Urinary bladder (tissue), 4 donors: ENCODE measurements at places on chromosomes 13 and 19.

GRCh38 chr19:8391198-8392016 is 1.2 kb downstream of the RAB11B start:
- no peak for DNase-seq

DNA sequence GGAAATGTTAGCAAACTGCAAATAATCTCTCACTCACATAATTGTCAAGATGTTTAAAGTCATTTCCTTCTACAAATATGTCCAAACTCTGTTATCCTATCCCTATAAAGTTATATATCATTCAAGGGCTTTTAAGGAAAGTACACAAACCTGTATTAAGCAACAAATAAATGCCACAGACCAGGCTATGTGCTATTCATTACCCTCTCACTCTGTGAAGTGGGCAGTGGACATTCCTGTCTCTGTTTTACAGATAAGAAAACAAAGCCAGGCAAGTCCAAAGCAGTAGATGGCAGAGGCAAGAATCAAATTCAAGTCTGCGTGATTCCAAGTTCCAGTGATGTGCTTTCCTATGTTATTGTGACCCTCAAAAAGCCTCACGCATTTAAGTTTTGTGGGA is 140.6 kb downstream of the LHFPL6 start:
- DNase-seq: no peak

GRCh38 chr19:41920882-41921576 is 7.2 kb downstream of the ERFL start:
- no peak for DNase-seq

DNA sequence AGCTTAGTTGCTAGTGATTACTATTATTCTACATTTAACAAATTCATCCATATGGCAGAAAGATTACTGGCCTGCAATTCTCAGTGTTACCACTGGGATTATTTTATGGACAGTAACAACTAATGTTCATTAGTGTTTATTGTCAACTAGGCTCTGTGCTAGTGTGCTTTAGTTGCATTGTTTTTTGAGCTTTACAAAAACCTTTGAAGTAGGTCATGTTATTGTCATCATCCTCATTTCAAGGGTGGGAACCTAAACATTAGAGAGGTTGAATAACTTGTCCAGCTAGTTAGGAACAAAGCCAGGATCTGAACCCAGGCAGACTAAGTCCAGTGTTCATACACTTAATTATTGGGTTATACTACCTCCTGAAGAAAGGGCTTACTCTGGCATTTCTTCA is 27.8 kb upstream of the TDRD3 start:
- no peak for DNase-seq

GRCh38 chr19:15551293-15552004 is 43.1 kb downstream of the CYP4F22 start:
- no peak for DNase-seq

DNA sequence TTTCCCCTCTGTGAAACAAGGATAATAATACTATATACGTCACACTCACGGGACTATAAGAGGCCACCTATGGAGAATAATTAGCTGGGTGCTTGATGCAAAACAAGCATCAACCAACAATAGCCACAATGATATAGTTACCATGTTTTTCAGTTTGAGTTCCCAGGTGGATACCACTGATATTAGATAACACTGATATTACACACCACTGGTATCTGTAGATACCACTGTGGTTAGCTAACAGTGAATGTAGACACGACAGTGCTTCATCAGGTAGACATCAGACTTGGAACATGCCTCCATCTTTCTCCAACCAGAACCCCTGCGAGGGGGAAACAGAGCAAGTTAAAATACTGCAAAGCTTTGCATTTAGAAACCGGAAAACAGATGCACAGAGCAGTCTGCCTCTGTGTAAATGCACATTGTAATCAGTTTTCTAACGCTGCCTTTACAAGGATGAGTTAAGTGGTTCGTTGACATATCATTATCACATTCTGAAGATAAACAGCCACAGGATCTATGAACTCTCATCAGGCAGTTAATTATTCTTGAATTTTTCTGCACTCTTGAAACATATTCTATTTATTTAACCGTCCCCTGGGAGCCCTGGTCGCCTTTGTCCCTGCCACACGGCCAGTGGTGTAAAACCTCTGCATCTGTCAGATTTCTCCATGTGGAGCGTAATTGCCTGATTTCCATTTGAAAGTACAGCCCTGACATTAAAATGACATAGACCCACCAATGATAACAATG is 80.7 kb downstream of the RNASEH2B start:
- DNase-seq: no peak

DNA sequence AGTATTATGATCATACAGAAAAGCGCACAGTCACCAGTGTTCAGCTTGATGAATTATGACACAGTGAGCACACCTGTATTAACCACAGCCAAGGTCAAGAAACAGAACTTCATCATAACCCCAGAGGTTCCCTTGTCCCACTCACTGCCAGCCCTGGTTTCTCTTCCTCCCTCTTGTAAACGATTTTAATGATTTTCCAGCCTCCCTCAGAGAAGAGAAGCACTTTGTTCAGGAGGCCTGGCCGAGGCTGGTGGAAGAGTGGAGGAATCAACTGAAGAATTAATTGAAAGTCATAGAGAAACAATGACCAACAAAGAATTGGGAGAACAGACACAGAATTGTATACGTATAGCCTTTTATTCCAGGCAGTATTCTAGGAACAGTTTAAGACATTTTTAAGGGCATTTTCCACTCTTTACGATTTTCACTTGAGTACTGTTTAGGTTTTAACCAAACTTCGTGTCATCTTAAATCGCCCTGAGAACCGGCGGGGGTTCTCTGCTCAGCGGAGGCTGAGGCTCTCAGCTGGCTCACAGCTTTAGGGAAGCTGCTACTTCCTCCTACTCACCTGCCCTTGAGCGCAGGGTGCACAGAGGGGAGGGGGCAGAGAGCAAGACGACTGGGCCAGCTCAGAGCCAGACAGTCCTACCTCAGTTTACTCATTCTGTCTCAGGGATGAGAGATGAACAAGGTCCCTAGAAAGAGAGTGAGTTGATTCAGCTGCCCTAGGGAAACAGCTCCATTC is 108.6 kb downstream of the AKAP11 start:
- DNase-seq: no peak

- no peak for DNase-seq
Observed at GRCh38 chr13:80399340-80400163, 58.6 kb upstream of the SPRY2 start.

DNA sequence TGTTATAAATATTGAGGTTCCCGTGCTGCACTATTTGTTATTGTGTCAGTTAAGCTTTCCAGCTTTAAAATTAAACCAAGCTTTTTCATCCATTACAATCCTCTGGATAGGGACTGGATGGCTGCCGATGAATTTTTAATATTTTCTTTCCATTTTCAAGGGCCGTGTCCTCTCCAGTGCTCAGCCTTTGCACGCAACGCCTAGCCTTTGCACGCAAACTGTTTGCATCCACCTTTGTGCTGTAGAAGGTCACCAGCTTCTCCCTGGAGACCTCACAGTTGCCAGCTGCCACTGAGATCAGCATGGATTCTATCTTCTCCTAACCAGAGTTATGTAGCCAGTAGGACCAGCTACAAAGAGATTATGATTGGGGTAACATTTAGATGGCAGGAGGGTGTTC is 240.5 kb downstream of the SLC7A1 start:
- DNase-seq: no peak

- DNase-seq: no peak
Observed at GRCh38 chr13:66014771-66015170, 1215.4 kb downstream of the PCDH9 start.

DNA sequence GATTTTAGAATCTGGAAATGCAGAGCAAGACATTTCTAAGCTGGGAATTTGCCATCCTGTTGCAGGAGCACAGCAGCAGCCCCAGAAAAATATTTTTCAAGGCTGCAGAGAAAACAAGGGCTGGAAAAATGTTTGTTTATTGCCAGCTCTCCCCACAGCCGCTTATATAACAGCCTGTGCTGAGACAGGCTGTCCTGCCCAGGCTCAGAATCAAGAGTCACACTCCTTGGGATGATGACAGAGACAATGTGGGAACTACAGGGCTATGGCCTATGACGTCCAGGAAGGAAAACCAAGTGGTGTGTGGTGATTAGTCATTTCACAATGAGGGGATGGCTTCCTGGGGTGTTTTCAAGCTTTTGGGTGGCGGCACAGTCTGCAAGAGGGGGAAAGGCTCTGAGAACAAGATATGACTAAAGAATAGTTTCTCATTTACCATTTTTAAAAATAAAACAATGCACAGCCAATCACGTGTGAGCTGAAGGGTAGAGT is 136.3 kb upstream of the SERP2 start:
- no peak for DNase-seq

- DNase-seq: no peak
Observed at GRCh38 chr19:17784201-17785008, 10.5 kb upstream of the B3GNT3 start.

DNA sequence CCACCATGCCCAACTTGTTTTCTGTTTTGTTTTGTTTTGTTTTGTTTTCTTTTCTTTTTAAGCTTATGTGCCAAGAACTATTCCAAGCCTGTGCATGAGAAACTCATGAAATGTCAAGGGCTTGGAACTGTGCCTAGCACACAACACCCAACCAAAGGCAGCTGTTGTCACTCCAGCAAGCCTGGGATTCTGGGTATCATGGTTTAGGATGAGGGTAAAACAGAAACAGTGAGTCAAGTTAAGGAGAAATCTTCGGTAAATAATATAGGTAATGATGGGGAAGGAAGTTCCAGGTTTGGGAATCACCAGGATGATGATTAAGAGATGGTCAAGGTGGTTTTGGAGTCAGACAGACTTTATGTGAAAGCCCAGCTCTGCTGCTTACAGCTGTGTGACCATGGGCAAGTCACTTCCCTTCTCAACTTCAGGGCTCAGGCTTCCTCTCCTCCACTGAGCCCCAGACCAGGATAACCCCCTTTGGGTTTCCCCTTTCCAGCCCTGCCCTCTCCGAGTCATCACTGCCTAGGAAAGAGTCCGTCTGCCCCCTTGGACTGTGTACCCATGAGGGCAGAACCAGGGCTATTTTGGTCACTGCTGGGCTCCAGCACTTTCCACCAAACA is 5.0 kb downstream of the PVR start:
- DNase-seq: no peak

GRCh38 chr19:13599681-13600080 is 93.4 kb upstream of the CACNA1A start:
- DNase-seq: no peak

GRCh38 chr13:24053519-24054251 is 106.8 kb upstream of the SPATA13 start:
- peak; percentile 61 for DNase-seq

DNA sequence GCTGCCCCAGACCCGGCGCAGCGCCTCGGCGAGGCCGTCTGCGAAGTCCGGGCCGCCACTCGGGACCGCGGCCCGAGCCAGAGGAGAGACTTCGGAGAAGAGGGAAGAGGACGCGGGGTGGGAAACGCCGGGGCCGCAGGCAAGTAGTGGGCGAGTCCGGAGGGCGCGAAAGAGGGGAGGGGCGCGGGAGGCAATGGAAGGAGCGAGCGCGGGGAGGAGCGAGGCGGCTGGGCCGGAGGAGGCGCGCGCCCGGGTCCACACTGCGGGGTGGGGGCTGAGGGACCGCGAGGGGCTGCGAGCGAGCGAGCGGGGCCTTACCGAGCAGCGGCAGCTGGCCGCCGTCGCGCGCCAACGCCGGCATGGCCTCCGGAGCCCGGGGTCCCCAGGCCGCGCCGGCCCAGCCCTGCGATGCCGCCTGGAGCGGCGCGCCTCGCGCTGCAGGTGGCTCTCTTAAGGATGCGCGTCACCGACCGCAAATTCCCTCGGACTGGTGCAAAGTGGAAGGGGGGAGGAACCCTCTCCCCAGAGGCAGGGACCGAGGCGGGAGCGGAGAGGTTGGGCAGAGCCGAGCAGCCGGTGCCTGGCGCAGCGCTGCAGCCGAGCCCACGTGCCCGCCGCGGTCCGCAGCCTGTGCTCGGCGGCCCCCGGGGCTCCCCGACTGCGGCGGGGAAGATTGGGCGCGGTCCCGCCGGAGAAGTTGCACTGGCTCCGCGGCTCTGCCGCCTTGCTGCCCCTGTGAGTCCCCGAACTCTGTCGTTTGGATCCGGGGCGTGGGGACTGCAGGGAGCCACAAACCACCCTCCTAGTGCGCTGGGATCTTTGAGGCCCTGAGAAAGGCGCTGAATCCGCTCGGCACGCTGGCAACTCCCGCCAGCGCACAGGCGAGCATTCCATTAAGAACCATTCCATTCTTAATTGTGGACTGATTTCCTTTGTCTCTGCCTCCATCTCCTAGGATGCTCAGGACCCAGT is at the start of gene FLT3:
TSS of gene FLT3 (minus strand) at position 427 of the 972 bp plus-strand sequence. CDS start at position 361, 66 bp downstream.
- no peak for DNase-seq

DNA sequence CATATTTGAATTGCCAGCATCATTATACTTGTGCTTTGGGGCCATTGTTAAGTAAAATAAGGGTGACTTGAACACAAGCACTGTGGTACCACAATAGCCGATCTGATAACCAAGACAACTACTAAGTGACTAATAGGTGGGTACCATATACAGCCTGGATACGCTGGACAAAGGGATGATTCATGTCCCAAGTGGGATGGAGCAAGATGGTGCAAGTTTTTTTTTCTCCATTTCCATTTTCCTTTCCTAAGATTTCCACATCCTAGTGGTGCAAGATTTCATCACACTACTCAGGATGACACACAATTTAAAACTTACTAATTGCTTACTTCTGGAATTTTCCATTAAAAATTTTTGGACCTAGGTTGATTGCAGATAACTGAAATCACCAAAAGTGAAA is 15.1 kb downstream of the BRCA2 start:
- no peak for DNase-seq

- DNase-seq: no peak
Observed at GRCh38 chr19:7858109-7858770, 15.9 kb downstream of the PRR36 start.

- DNase-seq: no peak
Observed at GRCh38 chr13:20161951-20162300, 1.1 kb upstream of the GJA3 start.

- no peak for DNase-seq
Observed at GRCh38 chr19:947707-948539, 22.1 kb downstream of the ARID3A start.

DNA sequence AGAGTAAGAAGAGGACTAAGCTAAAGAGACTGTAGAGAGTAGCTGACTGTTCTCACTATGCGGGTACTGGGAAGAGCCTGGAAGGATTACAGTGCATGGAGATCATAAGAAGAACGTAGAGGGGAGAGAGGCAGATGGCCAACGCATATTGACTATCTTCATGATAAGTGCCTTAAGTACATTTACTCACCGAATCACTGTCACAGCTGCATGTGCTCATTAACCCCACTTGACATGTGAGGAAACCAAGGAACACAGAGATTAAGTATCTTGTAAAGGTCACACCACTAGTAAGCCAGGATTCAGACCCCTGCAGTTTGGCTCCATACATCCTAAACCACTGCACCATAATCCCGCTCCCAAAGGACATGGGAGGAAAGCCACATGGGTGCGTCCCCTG is 34.1 kb downstream of the SMAD9 start:
- no peak for DNase-seq

- DNase-seq: no peak
Observed at GRCh38 chr13:79281339-79281747, 124.7 kb downstream of the RBM26 start.

DNA sequence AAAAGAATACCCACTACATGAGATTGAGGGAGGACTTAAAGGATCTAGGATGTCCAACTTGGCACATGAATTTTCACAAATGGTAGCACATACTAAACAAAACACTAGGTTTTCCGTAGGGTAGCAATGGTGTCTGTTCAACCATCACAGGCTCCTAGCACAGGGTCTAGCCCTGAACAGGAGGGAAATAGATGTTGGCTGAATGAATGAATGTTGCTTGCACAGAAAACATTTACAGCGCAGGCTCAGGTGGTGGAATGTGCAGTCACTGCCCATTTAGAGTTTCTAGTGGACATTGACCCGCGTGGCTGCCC is 1.9 kb upstream of the MYCBP2 start:
- DNase-seq: no peak
